ENCODE measurements at places on chromosomes 1 and 21.

- no peak for DNase-seq
Observed at GRCh38 chr1:187032982-187033692, 204.4 kb downstream of the PLA2G4A start.

DNA sequence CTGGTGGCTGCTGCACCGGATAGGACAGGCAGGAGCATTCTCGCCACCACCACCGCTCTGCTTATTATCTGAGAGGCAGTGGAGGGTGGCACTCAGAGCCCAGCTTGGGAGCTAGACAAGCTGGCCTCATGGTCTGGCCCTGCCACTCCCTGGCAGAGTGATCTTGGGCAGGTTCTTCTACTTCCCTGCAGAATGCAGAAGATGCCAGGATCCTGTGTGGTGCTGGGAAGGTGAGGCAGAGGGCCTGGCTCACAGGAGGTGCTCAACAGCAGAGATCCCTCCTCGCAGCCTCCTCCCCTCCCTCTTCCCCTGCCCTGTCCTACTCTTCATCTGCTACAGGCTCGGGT lies 60.4 kb downstream of the ARHGEF10L start:
- DNase-seq: no peak

- DNase-seq: no peak
Observed at GRCh38 chr1:181028615-181029014, 5.2 kb upstream of the MR1 start.

- no peak for DNase-seq
Observed at GRCh38 chr1:228341814-228342626, 64.6 kb downstream of the TRIM11 start.

- DNase-seq: no peak
Observed at GRCh38 chr1:2228694-2229036, 546 bp downstream of the SKI start.

DNA sequence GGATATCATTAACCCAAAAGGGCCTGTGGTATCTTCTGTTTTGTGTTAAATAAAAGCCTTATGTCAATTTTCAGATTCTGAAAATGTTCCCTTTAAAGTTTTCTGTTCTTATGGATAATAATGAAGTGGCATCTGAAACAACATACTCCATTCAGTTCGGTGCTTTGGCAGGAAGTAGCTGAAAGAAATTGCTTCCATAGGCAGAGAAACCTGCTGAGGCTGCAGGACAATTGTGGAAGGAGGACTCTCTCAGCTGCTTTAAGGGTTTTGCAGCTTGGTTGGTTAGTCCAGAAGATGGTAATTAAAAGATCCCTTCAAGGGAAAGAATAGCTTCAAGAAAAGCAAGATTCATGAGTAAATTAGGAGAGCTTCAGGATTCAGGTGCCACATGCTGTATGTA lies 30.5 kb upstream of the NRIP1 start:
- DNase-seq: no peak

- no peak for DNase-seq
Observed at GRCh38 chr21:16117331-16117730, 387.5 kb downstream of the USP25 start.

DNA sequence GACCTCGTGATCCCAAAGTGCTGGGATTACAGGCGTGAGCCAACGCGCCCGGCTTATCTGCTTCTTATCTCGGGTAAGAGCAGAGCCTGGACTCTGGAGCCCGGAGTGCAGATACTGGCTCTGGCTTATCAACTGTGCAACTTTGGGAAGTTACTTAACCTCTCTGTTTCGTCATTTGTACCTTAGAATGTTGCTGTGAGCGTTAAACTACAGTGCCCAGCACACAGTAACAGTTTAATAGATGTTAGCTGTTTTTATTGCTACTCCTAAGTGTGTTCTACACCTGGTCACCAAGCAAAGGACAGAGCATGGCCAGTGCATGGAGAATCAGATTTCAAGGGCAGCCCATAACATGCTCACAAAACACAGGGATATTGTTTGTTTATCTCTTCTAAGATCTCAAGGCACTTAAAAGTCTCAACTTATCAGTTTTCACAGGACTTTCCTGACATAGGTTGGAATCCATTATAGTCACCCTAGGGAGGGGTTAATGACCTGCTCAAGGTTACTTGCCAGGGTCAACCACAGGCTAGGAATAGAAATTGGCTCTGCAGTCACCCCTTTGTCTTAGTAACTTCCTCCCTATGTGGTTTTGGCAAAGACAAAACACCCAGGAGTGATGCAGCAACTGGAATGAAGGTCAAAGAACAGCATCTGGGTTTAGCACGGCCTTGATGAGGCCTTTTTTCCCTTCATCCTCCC lies 22.5 kb upstream of the SRP9 start:
- no peak for DNase-seq

GRCh38 chr21:25562660-25563059 lies 44.6 kb downstream of the MRPL39 start:
- DNase-seq: no peak

- DNase-seq: no peak
Observed at GRCh38 chr1:233278631-233279030, 16.9 kb downstream of the PCNX2 start.

GRCh38 chr1:181032535-181032934 lies 1.2 kb upstream of the MR1 start:
- DNase-seq: no peak

GRCh38 chr1:932776-933602 lies 9.3 kb downstream of the SAMD11 start:
- DNase-seq: no peak

Measured in NCI-H1436 treated with DMSO at 0.1 percent for 48 hours (cell line).